ENCODE measurements at places on chromosomes 13 and 19.

DNA sequence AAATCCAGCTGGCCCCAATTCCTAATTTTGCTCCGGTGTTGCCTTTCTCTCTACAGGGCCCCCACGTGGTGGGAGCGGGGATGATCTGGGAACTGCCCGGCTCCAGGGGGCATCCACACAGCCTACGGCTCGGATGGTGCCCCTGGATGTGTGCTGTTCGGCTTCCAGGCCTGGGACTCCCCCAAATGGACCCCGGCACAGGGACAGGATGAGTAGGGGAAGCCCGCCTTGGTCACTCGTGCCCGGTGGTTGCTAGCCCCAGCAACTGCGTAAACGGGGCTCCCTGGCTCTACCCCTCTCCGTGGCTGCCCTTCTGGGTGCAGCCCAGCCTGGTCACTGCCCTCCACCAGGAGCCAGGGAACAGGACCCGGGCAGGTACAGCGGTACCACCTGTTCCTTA is 111.5 kb downstream of the TEX26 start:
- no peak for DNase-seq

GRCh38 chr19:39401070-39401548 is 5.5 kb upstream of the ZFP36 start:
- DNase-seq, result no peak

GRCh38 chr13:73596382-73596781 is 537.6 kb downstream of the KLF5 start:
- DNase-seq, result no peak

- DNase-seq, result no peak
Observed at GRCh38 chr19:8526345-8527091, 12.6 kb upstream of the ZNF414 start.

- no peak for DNase-seq
Observed at GRCh38 chr13:97934590-97934989, 18.9 kb upstream of the IPO5 start.

- DNase-seq, result no peak
Observed at GRCh38 chr19:45814166-45814780, 835 bp downstream of the RSPH6A start.

DNA sequence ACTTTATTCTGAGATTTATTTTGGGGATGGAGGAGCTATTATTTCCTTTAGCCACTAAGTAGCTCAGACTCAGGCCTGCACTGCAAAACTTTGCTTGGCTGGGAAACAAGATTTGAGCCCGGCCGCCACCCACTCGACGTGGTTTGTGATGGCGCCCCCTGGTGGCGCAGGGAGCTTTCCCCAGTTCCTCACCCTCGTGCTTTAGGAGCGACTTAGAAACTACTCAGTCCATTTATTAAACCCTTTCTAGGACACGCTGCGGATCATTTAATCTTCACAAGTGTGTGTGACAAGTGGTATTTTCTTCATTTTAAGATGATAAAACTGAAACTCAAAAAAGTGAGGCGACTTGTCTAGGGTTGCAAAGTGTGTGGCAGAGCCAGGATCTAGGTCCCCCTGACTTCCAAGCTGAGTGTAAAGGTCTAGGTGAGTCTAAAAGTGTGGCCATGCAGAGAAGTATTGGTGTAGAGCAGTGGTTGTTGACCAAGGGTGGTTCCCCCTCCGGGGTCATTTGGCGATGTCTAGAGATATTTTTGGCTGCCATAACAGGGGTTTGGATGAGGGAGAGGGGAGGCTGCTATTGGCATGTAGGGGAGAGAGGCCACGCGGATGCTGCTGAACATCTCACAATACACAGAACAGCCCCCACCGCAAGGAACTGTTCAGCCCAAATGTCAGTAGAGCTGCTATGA is 2.2 kb downstream of the CXCL17 start:
- peak; percentile 81 for DNase-seq

- no peak for DNase-seq
Observed at GRCh38 chr13:59834801-59835200, 328.9 kb downstream of the DIAPH3 start.

- no peak for DNase-seq
Observed at GRCh38 chr13:50089633-50090032, 74.4 kb downstream of the KCNRG start.

GRCh38 chr13:81686877-81687276 is 1346.0 kb upstream of the SPRY2 start:
- no peak for DNase-seq

- DNase-seq, result no peak
Observed at GRCh38 chr19:7386308-7386707, 37.6 kb downstream of the ARHGEF18 start.

- no peak for DNase-seq
Observed at GRCh38 chr19:38952395-38953165, 21.8 kb downstream of the MRPS12 start.

- DNase-seq, result no peak
Observed at GRCh38 chr19:43768273-43769050, 12.3 kb downstream of the KCNN4 start.

- no peak for DNase-seq
Observed at GRCh38 chr19:10408511-10409283, 5.4 kb upstream of the CDC37 start.

DNA sequence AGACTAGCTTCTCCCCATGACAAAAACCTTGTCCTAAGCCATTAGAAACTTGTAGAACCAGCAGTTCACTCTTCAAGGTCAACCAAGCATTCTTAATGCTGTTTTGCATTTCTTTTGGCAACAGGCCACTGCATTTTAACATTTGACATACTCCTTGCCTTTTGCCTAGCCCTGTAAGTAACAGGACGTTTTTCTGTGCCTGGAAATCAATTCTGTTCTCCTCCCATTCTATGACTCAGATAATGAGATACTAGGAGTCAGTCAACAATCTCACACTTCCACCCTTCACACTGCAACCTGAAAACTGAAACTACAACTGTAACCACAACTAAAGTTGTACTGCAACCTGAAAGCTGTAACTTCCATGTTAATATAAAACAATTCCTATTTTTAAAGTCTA is 268.7 kb downstream of the MZT1 start:
- no peak for DNase-seq

DNA sequence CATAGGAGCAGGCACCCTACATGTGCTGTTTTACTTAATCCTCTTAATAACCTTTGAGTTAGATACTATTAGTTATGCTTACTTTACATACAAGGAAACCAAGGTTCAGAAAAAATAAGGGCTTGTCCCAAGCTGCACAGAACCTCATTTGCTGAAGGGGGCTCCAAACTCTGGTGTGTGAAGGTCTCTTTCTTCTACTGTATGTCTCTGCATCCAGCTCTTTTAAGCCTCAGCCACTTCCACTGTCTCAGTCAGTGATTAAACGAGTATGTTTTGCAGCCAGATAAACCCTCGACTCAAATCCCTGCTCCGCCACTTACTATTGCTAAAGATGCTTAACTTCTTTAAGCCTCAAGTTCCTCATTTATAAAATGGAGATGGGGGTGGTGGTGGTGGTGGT is 112.4 kb upstream of the WASF3 start:
- no peak for DNase-seq

DNA sequence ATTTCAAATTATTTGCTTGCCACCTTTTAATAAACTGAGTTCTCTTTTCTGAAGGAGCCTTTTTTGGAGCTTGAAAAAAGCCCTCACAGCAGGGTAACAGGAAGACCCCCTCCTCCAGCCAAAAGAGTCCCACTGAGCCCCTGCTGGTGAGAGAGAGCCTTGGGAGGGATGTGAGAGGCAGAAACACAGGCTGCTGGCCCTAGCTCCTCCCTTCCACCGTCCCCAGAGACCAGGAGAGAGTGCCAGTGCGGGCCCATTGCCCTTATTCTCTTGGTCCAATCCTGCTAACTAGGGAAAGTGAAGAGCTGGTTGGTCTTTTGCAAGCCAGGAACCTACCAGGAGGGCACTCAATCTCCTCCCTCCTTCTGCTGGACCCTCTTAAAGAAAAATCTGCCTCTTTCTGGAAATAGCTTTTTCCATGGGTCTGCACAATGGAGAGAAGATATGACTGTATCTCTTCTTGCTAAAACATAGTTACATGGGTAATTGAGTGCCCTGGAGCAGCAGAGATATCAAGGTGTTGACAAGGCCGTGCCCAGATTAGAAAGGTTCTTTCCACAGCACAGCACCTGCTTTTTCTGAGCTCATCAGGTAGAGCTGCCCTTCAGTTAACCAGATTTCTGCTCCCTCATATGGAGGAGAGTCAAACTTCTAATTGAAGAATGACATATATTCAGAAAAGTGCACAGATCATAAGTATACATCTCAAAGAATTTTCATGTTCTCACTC is 113.9 kb downstream of the LRCH1 start:
- no peak for DNase-seq

- DNase-seq, result peak; percentile 73
Observed at GRCh38 chr19:18000915-18001776, 6.8 kb upstream of the ARRDC2 start.

DNA sequence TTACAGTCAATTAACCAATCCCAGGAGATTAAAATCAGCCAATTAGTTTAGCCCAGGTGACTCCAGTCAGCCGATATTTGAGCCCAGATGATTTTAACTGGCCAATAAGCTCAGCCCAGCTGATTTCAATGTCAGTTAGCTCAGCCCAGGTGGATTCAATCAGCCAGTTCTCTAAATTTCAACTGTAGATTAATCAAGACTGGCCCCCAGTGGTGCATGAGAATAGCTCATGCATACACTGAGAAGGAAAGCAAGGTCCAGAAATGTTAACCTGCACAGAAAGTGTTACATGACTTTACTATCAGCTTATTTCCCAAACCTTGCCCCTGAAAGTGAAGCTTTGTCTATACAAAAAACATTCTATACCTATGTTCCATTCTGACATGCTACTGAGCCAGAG is 55.4 kb upstream of the ZNF724 start:
- no peak for DNase-seq

DNA sequence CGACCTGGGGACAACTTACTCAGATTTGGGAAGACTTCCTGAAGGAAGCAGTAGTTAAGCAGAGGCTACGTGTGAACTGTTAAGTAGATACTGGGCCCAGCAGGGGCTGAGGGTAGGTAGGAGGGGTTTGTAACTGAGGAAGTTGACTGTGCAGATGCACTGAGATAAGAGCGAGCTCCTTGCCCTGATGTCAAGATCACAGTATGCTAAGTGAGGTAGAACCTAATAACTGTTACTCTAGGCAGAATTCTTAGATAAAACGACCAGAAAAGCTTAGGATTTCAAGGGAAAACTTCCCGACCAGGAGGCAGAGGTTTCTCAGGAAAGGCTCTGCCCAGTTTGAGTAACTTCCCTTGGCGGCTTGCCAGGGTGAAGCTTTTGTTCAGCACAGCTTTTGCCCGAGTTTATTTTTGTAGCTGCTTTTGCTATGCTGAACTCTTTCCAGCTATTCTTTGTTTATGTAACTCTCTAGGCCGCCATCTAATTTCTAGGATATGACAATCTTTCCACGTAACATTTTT is 632.1 kb downstream of the DIAPH3 start:
- no peak for DNase-seq

GRCh38 chr19:53580871-53581835 is 43.2 kb downstream of the ZNF331 start:
- no peak for DNase-seq

GRCh38 chr13:26864576-26864975 is 104.0 kb upstream of the GPR12 start:
- DNase-seq, result no peak

DNA sequence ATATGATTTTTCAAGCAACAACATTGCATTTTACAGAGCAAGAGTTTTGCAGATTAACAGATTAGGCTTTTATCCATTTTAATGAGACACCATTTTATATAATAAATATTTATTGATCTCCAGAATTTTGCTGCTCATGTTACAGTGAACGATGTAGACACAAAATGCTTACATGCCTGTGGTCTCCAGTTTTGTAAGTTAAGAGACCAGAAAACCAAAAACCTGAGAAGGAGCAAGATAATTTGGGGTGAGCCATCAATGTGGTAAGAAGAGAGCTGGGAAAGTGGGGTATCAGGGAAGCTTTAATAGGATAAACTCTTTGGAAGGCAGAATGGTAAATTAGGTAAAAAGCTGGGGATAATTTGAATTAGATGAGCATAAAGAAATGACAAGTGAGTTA is 2100.5 kb upstream of the PCDH20 start:
- DNase-seq, result no peak

- no peak for DNase-seq
Observed at GRCh38 chr19:16225279-16226183, 27.8 kb downstream of the AP1M1 start.

Data from stimulated activated CD8-positive, alpha-beta memory T cell treated with anti-CD3 and anti-CD28 coated beads, Interleukin-15, amount 100 ng/mL, for 24 hours (primary cell).